Upper lobe of right lung (tissue), 1 donor: ENCODE measurements at places on chromosomes 13 and 19. TPM values are rescaled to one million over a fixed set of nuclear protein-coding genes. Genes with fewer than 3 reads are reported as not detected.

The EPSTI1 gene
- total RNA-seq: 24.7 TPM

The WBP4 gene
- total RNA-seq: 11.0 TPM

The ICAM5 gene
- total RNA-seq: 18.3 TPM

DNA sequence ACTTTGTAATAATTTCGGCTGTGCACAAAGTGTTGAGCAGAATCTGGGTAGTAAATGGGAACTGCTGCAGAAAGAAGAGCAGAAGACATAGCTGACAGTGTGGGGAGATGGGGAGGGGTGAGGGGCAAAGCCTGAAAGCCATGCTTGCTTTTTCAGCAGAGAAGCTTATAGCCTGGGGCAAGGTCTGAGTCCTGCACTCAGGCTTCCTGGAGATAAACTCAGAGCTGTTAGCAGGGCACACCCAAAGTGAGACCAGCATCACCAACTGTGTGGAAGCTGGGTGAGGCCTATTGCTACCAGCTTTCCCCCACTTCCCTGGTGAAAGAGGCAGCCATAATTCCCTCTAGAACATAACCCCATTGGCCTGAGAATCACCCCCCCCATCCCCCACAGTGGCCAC is 15.6 kb upstream of the LHFPL6 start:
- no peaks in the 10 kb centered on the region for H3K27me3 ChIP-seq
- H3K36me3 ChIP-seq: no peaks in the 10 kb centered on the region
- H3K27ac ChIP-seq: no peak overlapping the region
- no peak overlapping the region for H3K4me3 ChIP-seq
- H3K4me1 ChIP-seq: no peaks in the 10 kb centered on the region

DNA sequence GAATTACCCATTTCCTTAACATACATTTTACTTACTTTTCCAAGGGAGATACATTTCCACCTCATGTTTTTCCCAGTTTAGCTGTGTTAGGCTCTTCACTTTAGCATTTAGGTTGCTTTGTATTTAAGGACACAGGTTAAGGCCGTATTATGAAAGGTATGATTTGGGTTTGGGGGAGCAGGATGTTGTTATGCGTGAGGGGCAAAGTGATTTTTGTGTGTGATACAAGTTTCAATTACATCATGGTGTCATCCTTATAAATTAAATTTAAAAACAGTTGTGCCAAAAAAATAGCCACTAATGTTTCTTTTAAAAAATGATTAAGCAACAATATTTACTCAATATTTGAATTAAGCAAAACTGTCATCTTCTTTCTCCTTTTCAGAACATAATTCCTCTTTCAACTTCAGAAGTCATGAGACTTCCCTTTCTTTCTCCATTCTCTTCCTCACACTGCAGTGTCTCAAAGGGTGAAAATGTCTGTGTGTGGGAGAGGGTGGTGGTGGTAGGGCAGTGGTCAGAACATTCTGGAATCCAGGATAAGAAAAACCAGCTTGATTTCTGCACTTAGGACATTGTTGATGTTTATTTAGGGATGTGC is 126.2 kb downstream of the KCNRG start:
- H3K36me3 ChIP-seq: no peaks in the 10 kb centered on the region
- no peak overlapping the region for H3K4me3 ChIP-seq
- no peaks in the 10 kb centered on the region for H3K27me3 ChIP-seq
- peak overlapping the region; percentile 65 for H3K27ac ChIP-seq
- peaks cover 3% of the 10 kb centered on the region for H3K4me1 ChIP-seq

DNA sequence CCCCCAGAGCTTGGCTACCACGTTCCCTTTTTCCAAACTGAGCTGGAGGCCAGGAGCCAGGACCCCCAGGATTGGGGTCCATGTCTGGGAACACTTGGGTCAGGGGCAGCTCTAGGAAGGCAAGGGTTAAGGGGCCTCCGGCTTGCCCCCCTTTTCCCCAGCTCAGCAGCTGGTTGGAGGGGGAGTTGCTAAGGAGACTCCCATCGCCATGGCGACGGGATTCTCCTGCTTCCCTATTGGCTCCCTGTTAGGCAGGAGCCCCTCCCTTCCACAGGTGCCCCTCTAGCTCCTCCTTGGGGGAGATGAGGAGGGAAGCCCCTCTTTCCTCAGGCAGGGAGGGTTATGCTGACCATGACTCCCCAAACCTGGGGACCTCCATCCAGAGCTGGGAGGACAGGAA is 33.9 kb downstream of the PDE4A start:
- no peak overlapping the region for H3K4me3 ChIP-seq
- H3K27ac ChIP-seq: no peak overlapping the region
- H3K4me1 ChIP-seq: no peaks in the 10 kb centered on the region
- no peak for DNase-seq
- peaks cover 33% of the 10 kb centered on the region for H3K36me3 ChIP-seq
